IPS DF 6.9 (cell line): ENCODE measurements at places on chromosomes 7 and 10.

- no peak for DNase-seq
Observed at GRCh38 chr7:5282543-5283316, at the start of gene SLC29A4. Gene SLC29A4 (plus strand): TSS chr7:5282943. CDS start chr7:5287817, 4,874 bp downstream.

GRCh38 chr7:151672716-151673115 lies 153.0 kb upstream of the RHEB start:
- DNase-seq: no peak

DNA sequence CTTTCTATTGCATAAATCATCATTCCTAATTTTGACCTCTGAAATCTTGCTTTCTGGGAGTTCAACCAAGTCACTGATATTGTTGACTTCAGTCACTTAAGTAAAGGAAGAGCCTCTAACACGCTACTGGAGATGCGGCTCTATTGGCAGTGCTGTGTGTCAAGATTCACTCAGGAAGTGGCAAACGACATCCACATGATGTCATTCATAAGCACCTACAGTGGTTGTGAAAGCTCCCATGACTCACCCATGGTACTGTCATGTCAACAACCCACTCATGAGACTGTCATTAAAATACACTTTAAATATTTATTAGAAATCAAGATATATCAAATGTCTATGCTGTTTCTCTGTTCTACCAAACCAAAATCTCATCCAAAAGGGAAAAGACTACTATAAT lies 52.5 kb upstream of the LHFPL3 start:
- DNase-seq: no peak

DNA sequence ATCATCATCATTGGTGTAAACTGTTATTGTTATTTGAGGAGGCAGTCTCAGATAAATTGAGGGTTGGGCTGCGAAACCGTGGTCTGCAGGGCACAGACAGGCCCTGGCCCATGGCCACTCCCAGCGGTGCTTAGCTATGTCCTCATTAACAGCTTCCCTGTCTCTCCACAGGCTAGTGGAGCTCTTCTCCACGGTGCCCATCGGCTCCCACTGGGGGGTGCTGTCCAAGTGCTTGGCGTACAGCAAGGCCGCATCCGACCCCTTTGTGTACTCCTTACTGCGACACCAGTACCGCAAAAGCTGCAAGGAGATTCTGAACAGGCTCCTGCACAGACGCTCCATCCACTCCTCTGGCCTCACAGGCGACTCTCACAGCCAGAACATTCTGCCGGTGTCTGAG lies 21.6 kb downstream of the GPR26 start:
- DNase-seq: no peak

GRCh38 chr7:23472046-23472445 lies 1.8 kb upstream of the IGF2BP3 start:
- DNase-seq: no peak

DNA sequence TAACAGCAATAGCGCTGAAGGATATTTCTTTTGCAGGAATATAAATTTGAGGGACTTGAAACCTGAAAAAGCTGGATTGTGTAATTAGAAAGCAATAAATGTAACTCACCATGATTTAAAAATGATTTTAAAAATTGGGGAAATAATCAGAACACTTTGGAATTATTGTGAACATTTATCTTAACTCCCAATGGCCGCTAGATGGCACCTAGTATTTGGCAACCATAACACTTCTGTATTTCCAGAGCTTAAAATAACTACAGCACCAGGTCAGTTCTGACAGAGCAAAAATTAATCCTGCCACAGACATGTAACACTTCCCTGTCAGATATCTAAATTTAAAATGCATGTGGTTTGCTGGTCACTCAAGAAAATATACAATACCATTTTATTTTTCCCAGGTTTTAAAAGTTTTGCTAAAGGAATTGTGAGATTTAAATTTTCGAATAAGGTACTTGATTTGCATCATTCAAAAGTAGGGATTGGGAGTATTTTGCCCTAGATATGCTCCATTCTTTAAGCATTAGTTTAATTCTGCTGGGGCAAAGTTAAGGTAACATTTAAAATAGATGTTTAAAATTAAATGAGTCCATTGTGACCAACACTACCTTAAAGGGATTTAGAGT lies 144.5 kb downstream of the PPP1R3A start:
- DNase-seq: no peak

GRCh38 chr10:111199587-111199986 lies 122.8 kb downstream of the ADRA2A start:
- DNase-seq: no peak

DNA sequence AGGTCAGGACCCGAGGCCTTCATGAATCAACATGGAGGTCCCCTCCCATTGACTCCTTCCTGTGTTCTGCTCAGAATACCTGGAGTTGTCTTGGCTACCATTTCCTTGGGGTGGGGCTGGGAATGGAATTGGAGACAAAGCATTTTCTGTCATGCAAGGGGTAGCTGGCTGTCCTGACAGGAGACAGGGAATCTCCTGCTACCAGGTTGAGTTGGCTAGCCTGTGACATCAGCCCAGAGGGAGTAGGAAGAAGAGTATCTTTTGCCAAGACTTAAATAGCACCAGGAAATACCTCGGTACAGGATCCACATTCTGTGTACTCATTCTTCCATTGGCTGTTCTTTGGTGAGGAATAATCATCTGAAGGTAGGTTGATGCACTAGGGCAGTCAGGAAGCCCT lies 4.9 kb downstream of the ZDHHC16 start:
- no peak for DNase-seq

DNA sequence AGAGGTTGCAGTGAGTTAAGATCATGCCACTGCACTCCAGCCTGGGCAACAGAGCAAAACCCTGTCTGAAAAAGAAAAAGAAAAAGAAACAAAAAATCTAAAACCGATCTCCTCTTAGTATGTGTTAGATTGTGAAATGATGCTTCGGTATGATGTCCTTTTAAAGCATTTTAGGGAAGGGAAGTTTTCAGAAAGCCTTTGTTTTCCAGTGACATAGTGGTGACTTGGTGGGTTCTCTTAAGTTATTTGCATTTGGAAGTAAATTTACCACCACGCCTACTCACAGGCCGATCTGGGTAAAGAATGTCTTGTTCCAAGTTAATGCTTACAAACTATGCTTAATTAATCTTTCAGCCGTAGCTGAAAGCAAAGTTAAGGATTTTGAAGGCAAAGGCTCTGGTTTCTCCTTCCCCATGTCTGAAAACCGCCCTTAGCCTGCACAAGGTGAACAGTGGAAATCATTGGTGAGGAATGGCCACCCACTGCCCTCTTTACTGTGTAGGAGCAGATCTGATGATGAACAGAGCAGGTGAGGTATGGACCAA lies 10.7 kb downstream of the MTURN start:
- no peak for DNase-seq

DNA sequence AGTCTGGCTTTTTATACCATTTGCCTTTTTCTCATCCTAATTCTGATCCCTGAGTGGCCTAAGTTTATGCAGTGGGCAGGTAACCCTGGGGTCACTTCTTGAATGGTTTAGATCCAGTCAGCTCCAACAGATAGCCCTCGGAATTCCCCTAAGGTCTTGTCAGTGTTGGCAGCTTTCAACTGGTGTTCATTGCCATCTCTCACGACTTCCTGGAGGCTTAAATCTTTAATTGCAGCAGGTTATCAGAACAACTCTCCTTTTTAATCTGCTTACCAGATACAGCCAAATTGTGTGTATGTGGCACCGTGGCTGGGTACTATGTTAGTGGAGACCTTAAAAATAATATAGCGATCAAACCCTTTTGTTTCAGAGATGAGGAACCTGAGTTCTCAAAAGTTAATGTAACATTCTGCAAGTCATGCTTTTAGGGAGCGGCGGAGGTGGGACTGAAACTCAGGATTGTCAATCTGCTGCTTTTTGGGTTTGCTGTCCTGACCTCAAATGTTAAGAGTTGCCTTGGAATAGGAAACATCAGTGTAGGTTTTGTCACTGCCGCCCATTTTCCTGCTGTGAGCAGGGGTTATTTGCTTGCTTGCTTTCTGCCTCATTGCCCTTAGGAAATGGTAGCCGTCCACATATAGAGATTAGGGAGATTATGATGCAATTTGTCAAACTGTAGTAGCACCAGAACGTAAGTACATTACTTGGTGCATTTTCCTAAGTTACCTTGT lies 818 bp downstream of the DLD start:
- no peak for DNase-seq

DNA sequence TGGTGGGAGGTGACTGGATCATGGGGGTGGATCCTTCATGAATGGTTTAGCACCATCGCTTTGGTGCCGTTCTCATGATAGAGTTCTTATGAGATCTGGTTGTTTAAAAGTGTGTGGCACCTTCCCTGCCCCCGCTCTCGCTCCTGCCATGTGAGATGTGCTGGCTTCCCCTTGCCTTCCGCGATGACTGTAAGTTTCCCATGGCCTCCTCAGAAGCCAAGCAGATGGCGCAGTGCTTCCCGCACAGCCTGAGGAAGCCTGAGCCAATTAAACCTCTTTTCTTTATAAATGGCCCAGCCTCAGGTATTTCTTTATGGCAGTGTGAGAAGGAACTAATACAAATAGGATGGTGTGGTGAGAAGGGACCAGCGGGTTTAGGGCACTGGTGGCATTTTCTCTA lies 243.3 kb upstream of the CELF2 start:
- no peak for DNase-seq

DNA sequence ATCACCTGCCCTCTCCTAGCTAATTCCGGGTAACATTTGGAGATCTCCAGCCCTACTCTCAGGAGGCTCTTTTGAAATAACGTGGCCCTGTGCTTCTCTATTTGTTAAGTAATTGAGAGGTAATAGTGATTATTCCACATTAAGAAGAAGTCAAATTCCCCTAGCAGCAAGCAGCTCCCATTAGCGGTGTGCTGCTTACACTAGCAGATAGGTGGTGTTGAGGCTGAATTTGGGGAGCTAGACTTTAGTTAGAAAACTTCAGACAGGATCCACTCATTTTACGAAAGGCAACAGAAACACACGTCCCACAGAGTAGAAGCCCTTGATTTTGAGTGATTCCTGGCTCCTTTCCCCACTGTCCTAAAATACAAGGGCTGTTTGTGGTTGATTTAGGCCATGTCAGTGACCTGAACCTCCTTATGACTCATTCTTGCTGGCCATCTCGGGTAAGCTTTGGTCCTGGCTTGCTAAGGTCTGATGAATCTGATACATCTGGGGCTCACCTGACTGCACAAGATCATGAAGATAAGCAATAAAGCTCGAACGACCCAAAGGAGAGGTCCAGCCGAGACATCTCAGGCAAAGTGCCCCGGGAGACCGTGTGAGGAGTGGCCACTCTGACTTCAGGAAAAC lies 77.2 kb downstream of the FAM204A start:
- no peak for DNase-seq

DNA sequence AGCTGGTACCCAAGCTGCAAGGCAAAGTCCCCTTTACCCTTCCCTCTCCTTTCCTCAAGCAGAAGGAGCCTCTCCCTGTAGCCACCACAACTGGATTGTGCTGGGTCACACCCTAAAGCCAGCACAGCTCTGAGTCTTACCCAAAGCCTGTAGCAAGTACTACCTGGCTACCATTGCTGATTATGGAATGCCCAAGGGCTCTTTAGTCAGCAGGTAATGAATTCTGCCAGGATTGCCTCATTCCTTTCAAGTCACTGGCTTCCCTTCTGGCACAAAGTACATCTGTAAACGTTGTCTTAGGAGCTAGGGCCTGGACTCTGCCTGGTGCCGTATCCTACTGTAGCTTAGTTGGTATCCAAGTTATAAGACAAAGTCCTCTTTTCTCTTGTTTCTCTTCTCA lies 52.0 kb downstream of the FAS start:
- no peak for DNase-seq

DNA sequence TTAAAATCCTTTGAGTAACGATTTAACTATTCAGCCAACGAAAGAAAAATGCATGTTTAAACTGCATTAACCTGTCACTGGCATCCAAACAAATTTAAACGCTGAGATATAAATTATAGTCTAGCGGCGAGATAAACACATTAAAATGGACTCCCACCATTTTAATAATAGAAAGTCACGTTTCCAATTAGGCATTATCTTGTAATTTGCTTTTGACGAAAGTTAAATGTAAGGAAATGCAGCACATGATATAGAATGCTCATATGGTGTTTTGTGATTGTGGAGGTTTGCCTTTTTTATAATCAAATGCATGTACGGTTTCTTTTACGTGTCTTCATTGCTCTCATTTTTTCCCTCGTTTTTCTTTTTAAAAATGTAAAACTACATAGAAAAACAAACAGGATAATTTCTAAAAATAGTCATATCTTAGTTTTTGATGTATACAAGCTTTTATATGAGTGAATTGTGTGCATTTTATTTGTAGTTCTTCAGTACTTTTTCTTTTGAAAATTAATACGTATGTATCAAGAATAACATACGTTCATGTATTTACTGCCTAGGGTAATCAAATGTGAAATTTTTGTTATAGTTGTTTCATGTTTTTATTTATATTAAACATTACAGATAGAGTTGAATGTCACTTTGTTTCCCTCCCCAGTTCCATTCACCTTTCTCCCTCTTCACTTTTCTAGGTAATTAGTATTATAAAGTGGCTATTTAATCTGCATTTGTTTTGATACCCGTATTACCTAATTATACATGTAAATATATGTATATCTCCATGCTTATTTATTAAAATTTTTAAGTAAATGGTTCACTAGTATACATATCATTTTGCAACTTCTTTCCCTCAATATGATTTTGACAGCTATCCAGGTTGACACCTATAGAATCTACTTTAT lies 1.1 kb upstream of the KLF14 start:
- no peak for DNase-seq

DNA sequence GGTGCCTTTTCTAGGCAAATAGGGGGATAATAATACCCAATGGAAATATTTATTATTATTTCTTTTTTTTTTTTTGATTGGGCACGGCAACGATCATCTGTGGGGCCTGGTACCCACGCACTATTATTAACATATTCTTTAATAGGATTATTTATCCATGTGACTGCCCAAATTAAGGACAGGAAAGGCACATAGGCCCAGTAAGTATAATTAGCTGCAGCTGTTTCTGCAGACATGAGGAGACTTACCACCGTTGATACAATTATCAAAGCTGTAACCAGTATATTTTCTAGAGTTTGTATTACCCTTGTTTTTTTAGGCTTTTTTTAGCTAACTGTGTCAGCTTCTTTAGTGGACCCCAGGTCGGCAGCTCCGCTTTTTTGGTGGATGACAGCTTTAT lies 25.2 kb upstream of the GUSB start:
- DNase-seq: no peak

GRCh38 chr10:109178591-109178990 lies 744.7 kb downstream of the XPNPEP1 start:
- no peak for DNase-seq

GRCh38 chr7:7109934-7110333 lies 72.4 kb upstream of the C1GALT1 start:
- DNase-seq: no peak

DNA sequence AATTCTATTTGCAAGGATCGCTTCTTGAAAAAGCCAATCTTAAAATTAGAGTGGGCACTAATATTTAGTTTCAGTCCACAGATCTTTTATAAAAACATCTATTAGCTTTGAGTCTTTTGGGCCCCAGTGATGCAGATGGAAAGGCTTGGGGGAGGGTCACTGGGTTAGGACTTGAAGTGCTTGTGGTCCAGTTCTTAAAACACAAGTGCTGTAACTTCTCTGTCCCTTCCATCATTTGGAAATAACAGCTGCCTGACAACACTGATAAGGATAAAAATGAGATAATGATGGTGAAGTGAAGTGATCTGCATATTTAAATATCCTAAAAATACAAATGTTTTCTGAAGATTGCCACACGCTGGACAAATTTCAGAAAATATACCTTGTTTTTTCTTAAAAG lies 37.1 kb upstream of the ZRANB1 start:
- no peak for DNase-seq
